Body of pancreas (tissue), 4 donors: ENCODE measurements at places on chromosomes 16 and 17.

DNA sequence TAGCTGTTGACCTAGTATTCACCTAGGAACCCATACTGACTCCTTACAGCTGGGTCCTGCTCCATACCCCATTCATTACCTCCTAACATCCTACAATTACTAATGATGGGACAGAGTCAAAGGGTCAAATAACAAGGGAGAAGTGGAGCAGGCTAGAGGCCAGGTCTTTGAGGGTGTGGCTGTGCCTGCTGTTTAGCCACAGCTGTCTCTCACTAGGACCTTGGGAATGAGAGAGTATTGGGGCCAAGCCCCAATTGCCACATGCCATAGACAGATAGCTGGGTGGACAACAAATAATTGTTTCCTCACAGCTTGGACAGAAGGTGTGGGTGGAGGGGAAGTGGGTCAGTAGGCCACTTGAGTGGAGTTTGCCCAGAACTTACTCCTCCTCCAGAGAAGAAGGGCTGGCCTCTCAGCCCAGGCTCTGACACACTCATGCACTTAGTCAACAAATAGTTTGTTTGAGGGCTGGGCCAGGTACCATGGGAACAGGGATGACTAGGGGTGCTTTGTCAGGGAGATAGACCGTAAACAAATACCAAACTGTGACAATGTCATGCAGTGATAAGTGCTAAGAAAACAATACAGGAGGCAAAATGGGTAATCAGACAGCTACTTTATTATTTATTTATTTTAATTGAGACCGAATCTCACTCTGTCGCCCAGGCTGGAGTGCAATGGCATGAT, 10.2 kb upstream of the CENPT start:
- DNase-seq = peak; percentile 89

DNA sequence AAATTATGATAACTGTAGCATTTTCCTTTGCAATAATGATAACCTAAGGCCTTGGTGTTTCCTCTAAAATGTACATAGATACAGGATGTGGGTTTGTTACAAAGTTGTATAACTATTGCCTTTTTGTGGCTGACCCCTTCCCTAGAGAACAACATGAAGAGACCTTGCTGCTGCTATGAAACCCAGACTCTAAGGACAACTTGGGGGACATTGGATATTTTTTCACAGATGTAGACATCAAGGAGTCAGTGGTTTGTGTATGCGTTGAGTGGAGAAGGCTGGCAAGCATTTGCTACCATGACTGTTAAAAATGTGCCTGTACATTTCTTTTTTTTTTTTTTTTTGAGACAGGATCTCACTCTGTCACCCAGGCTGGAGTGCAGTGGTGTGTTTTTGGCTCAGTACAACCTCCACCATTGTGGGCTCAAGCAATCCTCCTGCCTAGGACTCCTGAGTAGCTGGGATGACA, 12.3 kb downstream of the HMOX2 start:
- DNase-seq = no peak

DNA sequence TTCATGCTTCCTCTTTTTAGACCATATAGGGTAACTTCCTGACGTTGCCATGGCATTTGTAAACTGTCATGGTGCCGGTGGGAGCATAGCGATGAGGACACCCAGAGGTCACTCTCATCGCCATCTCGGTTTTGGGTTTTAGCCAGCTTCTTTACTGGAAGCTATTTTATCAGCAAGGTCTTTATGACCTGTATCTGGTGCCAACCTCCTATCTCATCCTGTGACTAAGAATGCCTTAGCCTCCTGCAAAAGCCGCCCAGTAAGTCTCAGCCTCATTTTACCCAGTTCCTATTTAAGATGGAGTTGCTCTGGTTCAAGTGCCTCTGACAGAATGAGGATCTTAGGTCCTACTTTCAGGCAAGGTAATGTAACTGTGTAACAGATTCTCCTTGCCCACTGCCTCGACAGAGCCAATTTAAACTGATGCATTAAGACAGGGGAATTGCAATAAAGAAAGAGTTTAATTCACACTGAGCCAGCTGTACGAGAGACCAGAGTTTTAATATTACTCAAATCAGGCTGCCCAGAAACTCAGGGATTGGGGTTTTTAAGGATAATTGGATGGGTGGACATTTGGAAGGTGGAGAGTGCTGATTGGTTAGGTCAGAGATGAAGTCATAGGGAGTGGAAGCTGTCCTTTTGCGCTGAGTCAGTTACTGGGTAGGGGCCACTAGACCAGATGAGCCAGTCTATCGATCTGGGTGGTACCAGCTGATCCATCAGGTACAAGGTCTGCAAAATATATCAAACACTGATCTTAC, 59.9 kb upstream of the ATF7IP2 start:
- no peak for DNase-seq

DNA sequence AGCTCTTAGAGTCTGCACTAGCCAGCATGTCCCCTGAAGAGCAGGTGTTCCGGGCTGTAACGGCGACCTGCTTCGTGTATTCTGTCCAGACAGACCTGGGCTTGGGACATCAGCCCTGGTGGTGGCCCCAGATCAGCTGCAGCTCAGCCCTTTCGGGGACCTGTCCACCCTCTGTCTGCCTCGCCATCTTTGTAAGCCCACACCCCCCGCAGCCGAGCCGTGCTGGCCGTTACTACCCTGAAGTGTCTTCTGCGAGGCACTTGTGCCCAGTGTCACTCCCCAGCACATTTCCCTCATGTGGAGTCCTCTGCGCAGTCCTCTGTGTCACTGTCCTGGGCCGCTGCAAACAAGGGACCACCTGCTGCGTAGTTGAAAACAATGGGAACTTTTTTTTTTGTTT, 10.4 kb downstream of the CARD14 start:
- DNase-seq = no peak

- DNase-seq = no peak
These were observed 13.0 kb upstream of the MC1R start for GRCh38 chr16:89905511-89906139.

DNA sequence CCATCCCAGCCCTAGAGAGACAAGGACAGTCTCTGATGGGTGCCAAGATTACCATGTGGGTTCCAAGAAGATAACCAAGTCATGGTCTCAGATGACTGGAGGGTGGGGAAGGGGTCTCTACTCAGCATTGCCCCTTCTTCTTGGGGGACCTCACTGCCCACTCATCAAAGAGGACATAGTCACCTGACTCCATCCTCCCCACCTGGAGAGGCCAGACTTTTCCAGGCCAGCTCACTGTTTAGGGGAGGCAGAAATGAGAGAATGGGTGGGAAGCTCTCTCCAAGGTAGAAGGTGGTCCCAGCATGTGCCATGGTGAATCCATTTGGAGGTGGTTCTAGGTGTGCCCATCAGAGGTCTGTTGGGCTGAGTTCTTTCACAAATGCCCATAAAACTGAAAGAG, 20.7 kb upstream of the IL21R start:
- no peak for DNase-seq

GRCh38 chr16:20916942-20917341, 16.4 kb downstream of the LYRM1 start:
- DNase-seq = no peak

DNA sequence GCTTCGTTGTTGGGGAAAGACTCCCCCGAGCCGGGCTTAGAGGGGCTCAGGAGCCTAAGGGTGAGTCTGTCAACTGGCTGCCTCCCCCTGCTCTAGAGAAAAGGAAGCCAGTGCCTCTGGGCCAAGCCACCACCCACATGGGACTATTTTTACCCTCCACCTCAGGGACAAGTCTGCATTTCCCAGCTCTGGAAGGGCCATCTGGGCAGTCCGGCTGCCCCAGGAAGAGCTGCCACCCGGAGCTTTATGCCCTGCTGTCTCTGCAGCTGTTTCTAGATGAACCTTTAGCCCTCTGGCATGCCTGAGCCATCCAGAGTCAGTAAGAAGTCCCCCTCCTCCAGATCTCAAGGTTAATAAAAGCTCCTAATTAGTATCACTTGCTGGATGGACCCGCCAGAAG, 5.3 kb upstream of the RPRML start:
- peak; percentile 27 for DNase-seq

- no peak for DNase-seq
These were observed 650.4 kb downstream of the WWOX start for GRCh38 chr16:78749745-78750268.

GRCh38 chr16:73384506-73385089, 336.7 kb upstream of the ZFHX3 start:
- DNase-seq = no peak

- DNase-seq = peak; percentile 70
These were observed 38.2 kb downstream of the TK2 start for GRCh38 chr16:66511602-66512271.

GRCh38 chr17:67322042-67322787, 44.2 kb downstream of the PSMD12 start:
- DNase-seq = no peak

DNA sequence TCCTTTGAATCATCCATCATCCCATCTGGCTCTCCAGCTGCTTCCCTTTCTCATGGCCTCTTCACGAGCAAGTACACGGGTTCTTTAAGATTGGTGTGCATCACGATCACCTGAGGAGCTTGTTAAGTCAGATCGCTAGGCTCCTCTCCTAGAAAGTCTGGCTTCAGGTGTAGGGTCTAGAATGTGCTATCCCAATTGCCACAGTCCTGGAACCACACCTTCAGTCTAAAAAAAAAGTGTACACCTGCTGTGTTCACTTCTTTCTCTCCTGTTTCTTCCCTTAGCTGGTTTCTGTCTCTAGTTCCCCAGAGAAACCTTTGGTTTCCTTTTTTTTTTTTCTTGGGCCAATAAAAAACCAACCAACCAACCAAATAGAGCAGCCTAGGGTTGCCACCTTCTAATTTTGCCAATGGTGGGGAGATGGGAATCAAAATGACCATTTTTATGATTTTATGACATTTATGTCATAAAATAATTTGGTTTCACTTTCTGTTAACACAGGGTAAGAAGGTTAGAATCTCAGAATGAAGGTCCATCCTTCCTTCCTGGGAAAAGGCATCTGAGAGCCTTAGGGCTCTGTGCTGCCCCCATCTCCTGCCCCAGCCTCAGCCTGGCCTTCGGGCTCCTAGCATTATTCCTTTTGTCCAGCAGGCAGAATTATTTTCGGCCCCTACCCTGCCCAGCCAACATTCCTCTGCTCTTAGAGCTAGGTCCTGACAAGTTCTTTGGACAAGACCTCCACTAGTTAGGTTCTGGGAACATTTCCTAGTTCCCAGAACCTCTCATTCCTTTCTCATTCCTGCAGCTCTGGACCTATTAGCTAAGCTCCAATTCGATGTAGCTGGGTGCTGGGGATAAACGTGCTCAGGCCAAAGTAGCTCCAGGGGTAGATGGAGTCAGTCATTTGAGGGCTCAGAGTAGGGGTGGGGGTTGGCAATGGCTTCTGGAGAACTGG, 1.9 kb upstream of the GGT6 start:
- no peak for DNase-seq

DNA sequence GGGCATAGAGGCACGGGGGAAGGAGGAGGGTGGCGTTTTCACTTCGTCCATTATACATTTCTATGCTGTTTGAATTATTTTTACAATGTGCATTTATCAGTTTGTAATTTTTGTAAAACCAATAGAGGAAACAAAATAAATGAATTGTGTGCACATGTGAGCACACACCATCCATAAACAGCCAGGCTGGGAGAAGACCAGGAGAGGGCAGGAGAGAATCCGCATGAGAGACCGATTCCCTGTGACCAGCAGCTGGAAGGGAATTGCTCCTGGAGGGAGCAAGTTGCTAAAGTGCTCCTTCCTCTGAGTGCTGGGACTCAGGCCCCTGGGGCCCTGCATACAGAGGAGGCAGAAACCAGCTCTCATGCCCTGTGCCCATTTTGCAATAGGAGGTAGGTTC, 126.0 kb downstream of the ABCC12 start:
- DNase-seq = no peak

DNA sequence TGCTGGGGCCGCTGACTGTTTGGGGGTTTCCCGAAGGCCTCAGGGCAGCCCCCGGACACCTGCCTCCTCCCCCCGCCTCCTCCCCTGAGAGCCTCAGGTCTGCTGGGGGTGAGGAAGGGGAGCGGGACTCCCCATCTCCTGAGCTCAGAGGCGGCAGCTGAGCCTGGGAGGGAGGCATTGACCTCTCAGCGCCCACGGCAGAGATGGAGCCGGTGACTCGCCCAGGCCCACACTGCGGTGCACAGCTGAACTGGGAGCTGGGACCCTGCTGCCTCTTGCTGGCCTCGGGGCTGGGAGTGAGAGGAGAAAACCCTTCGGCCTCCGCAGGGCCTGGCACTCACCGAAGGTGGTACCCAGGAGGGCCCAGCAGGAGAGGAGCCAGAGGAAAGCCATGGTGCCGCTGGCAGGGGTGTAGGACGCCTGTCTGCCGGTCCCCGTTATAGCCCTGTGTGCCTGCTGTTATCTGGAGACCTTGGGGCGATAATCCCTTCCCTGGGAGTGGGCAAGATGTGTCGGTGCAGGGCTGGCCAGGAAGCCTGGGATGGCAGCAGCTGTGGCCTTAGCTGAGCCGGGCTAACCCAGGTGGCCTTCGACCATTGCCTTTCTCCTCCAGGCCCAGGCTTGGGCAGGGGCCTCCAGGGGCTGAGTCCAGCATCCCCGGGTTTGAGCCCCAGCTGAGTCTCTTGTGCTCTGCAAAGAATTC, at the start of gene CTRB2:
Gene CTRB2, minus strand, starts transcription at position 413 of the 703 bp plus-strand sequence. Its CDS starts 20 bp downstream, at position 393.
- peak; percentile 96 for DNase-seq

DNA sequence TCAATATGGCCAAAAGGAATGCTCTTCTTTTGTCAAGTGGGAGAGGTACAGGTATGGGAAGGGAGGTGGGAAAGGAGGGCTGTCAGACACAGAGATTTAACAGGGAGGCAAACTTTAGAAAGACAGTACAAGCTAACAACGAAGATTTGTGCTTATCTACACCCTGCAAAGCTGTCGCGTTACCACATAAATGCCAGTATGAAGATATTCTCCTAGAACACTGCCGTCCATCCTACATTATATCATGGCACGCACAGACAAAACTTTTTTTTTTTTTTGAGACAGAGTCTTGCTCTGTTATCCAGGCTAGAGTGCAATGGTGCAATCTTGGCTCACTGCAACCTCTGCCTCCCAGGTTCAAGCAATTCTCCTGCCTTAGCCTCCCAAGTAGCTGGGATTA, 50.6 kb downstream of the STH start:
- DNase-seq = no peak

DNA sequence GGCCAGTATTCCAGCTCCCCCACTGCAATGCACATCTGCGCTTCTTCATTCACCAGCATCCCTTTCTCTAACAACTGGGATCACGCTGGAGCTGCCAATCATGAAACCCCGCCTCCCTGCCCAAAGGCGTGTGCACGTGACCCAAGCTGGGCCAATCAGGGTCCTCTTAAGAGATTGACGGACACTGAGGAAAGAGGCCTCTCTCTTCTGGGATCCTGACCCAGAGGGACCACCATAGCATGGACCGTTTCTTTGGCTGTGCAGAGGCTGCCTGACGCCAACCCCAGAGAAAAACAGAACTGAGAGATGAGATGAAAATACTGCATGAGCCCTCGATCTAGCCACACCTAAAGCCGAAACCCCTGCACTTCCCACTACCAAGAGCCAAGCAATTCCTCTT, 32.0 kb downstream of the COTL1 start:
- no peak for DNase-seq

GRCh38 chr16:79800016-79800608, 199.6 kb upstream of the MAF start:
- DNase-seq = no peak

GRCh38 chr17:18140648-18141047, 32.1 kb downstream of the MYO15A start:
- DNase-seq = no peak

GRCh38 chr16:60755907-60756306, 1280.3 kb downstream of the CDH8 start:
- no peak for DNase-seq

GRCh38 chr16:30131869-30132475, 9.0 kb upstream of the MAPK3 start:
- no peak for DNase-seq
